Brain (organoid and tissue), 16 donors: ENCODE measurements at places on chromosomes 2 and 18.

- no peak for DNase-seq
Observed at GRCh38 chr2:222652491-222653255, 3.2 kb downstream of the FARSB start.

GRCh38 chr2:23967846-23968245 is 27.6 kb downstream of the UBXN2A start:
- no peak for DNase-seq

- DNase-seq, result no peak
Observed at GRCh38 chr18:72174972-72175649, 369.0 kb downstream of the CBLN2 start.

GRCh38 chr2:72716601-72717000 is 109.2 kb downstream of the EXOC6B start:
- no peak for DNase-seq

- no peak for DNase-seq
Observed at GRCh38 chr18:48838921-48839818, 111.6 kb downstream of the SMAD7 start.

DNA sequence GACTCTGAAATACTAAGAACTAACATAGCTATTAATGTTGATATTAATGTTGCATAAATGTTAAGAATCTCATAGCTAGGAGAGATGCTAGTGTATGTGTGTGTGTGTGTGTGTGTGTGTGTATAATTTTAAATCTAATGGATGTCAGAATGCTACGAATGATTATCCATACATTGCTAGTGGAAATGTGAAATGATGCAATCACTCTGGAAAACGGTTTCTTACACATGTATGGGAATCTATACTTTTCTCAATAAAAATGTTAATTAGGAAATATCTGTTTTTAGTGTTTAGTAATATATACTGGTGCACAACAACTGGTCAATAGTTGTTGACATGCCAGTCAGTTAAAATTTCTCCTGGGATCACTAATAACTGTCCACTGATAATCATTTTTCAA is 908.8 kb upstream of the POU3F3 start:
- DNase-seq, result no peak

GRCh38 chr2:121260370-121261154 is 24.4 kb downstream of the TFCP2L1 start:
- no peak for DNase-seq

GRCh38 chr18:23563377-23564043 is 22.8 kb downstream of the NPC1 start:
- no peak for DNase-seq

- DNase-seq, result no peak
Observed at GRCh38 chr2:139798391-139798790, 1018.2 kb upstream of the NXPH2 start.

DNA sequence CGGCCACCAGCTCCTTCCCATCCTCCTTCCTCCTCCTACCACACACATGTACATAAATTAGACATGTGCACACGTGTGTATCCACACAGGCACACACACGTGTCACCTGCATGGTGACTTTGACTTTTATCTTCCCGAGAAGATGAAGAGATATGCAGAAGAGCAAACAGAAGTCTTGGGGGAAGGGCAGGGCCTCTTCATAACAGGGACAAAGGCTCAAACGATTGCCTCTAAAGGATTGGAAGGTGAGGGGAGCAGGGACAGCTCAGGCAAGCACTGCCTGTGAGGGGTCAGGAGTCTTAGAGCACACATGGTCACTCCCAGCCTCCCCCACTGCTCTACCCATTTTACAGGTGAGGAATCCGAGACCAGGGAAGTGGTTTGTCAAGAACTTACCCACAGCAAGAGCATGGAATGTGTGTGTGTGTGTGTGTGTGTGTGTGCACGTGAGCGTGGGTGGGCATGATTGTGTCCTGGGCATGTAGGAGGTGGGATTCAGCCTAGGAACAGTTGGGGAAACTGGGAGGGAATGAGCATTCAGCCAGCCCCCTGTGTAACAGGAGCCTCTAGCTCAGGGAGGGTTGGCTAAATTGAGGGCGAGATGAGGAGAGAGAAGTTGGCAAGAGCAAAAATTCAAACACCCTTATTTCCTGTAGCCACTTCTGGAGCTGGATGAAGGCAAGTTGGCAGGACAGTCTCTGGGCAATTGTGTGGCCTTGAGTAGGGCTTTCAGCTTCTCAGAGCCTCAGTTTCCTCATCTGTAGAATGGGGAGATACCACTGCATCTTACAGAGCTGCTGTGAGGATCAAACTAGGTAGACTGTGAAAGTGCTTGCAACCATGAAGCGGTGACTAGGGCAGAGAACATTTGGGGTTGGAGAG is 24.2 kb downstream of the CIB4 start:
- DNase-seq, result no peak

- no peak for DNase-seq
Observed at GRCh38 chr18:36035253-36035652, 32.1 kb downstream of the RPRD1A start.

GRCh38 chr2:120935339-120936313 is 200.0 kb downstream of the GLI2 start:
- DNase-seq, result no peak

DNA sequence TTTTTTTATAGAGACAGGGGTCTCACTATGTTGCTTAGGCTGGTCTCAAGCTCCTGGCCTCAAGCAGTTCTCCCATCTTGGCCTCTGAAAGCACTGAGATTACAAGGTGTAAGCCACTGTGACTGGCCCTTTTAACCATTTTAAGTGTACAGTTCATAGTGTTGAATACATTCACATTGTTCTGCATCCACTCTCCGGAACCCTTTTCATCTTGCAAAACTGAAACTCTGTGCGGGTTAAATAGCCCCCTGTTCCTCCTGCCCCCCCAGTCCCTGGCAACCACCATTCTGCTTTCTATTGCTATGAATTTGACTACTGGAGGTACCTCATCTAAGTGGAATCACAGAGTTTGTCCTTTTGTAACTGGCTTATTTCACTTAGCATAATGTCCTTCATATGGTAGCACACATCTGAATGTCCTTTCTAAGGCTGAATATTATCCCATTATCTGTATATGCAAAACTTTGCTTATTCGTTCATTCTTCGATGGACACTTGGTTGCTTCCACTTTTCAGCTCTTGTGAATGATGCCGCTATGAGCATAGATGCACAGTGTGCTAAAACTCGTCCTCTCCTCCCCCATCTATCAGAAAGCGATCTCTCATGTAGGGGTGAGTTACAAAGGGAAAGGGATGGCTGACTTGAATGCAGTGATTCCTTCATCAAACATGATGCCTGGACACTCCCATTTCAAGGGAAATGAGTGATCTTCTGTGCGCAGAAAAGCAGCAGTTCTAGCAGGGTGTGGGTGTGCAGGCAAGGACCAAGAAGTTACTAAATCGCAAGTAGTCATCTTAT is 30.2 kb downstream of the CABLES1 start:
- DNase-seq, result no peak

- no peak for DNase-seq
Observed at GRCh38 chr2:172944022-172944793, 131.4 kb upstream of the MAP3K20 start.

DNA sequence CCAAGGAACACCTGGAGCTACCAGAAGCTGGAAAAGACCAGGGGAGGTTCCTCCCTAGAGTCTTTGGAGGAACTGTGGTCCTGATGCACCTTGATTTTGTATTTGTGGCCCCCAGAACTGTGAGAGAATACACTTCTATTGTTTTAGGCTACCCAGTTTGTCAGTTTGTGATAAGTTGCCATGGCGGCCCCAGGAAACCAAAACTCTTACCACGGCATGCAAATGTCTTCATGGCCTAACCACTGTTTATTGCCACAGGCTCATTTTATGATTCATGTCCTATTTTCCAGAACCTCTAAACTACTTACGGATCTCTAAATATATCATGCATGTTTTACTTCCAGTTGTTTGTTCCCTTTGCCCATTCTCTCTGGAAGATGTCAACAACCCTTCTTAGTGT is 1250.7 kb upstream of the FAM98A start:
- no peak for DNase-seq

DNA sequence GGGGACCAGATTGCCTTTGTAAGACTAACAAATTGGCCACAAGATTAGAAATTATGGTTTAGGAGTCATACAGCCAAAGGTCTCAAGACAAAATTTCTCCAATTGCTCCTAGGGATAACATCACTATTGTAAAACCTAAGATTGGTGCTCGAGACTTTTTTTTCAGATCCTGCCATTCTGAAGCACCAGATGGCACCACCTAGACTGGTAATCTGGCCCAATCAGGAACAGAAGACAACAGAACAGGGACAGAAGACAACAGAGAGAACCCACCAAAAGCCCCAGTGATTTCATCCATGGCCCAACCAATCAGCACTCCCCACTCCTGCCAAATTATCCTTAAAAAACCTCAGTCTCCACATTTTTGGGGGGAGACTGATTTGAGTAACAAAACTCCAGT is 66.8 kb downstream of the LINC00305 start:
- no peak for DNase-seq

- peak; percentile 40 for DNase-seq
Observed at GRCh38 chr2:187875261-187876141, 321.3 kb upstream of the TFPI start.
